ENCODE measurements at places on chromosomes 2 and 18.

- no peak for DNase-seq
These were observed 179.8 kb upstream of the HAAO start for GRCh38 chr2:42971947-42972736.

DNA sequence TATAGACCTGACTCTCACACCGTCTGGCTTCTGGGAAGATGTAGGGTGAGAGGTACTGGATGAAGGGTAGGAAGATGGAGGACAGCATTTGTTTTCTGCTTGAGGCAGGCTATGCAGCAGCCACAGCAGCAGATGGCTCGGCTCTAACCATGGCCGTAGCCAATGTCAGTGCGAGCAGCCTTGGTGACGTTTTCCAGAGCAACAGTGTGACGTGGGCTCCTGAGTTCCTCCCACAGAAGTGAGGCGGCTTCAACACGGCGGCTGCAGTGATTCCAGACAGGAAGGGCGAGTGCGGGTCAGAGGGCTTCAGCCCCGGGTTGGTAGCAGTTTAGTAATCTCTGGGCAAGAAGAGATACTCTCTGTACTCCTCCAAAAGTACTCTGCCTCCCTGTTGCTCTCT, 133.0 kb upstream of the MYT1L start:
- DNase-seq, result no peak

DNA sequence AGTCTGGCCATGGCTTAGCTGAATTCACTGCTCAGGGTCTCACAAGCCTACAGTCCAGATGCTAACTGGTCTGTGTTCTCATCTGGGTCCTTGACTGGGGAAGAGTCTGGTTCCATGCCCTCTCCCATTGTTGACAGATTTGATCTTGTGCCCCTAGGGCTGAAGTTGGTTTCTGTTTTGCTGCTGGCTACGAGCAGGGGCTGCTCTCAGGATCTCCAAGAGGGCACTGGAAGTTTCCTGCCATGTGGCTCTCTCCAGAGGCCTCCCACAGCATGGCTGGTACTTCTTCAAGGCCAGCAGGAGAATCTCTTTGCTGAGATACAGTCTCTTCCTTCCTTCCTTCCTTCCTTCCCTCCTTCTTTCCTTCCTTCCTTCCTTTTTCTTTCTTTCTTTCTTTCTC, 78.1 kb downstream of the SPP2 start:
- DNase-seq, result no peak

DNA sequence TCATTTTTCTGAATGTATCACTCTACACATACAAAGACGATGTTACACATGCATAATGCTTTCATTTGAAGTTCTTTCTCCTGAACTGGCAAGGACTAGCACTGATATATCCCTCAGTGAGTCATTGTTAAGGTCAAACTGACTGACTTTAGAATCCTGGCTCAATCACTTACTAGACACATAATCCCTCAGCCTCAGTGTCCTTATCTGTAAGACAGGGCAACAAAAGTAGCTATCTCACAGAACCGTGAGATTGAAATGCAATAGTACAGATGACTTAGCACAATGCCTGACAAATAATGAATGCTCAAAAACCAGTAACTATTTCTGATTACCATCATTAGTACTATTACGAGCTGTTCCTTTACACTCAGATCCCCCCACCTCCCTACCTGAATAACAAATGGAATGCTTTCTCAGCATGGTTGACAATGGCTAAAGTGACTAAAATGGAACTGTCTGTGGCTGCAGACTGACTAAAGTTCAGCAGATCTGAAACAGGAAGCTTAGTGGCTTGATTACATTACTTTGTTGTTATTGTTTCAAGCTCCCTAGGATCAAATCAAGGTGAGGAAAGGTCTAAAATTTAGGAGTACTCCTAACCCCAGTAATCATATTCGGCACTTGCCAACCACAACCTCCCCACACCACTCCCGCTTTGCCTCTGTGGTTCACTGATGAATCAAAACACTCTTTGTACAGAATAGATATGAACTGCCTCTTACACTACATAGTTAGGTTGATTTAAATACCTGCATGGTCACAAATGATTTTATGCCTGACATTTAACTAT, 35.8 kb upstream of the CACNB4 start:
- no peak for DNase-seq
